ENCODE measurements at places on chromosomes 5 and 9.

DNA sequence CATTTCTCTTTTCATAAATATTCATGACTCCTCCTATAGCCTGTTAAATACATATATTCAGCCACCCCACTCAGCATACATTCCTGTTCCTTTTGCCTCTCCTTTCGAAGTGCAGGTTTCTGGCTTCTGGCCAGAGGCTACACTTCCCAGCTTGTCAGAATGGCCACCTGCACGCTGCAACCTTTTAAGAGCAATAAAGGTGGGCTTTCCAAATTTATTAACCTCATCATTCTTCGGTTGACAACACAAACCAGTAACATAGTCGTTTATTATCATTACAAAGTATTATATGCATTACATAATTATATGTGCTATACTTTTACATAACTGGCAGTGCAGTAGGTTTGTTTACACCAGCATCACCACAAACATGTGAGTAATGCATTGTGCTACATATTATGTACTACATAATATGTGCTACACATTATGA, 16.5 kb upstream of the TMEM171 start:
- DNase-seq, result no peak

GRCh38 chr5:162641142-162641813, 573.7 kb downstream of the GABRG2 start:
- DNase-seq, result no peak

GRCh38 chr5:147454996-147455677, 54.7 kb downstream of the DPYSL3 start:
- DNase-seq, result no peak

DNA sequence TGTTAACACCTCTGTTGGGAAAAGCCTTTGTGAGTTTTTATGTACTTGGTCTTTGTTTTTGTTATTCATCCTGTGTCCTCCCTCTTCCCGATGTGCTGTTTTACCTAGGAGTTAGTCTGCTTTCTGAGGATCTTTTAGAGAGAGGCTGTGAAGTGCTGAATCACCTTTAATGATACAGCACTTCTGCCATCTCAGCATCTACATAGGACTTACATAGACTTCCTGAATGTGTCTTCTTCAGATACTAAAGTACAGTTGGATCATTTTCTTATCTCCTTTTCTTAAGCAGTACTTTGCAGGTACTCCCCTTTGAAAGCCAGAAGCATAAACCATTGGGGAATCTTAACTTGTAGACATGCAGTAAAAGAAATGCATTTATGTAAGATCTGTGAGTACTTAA, 31.5 kb downstream of the OTULIN start:
- DNase-seq, result no peak

DNA sequence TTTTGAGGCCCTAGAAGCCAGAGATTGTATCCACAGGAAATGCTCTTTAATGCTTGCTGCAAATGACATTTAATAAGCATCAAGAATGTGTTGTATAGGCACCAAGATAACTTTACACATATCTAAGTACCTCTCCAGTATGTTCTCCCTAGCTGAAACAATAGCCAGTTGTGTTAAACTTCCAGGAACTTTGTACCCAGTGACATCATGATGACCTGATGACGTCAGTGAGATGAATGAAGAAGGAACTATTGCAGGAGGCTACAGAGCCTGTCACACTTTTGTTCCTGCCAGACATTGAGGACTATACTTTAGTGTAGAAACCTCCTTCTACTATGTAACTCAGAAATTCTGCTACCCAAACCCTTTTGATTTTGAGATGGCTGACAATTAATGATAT, 129.8 kb downstream of the CD180 start:
- DNase-seq, result no peak

- no peak for DNase-seq
Observed at GRCh38 chr9:127962278-127962677, 18.5 kb downstream of the EEIG1 start.

- DNase-seq, result no peak
Observed at GRCh38 chr9:4620881-4621555, 41.1 kb upstream of the PLPP6 start.

- DNase-seq, result no peak
Observed at GRCh38 chr9:130359819-130360218, 84.9 kb upstream of the ASS1 start.
